ENCODE measurements at places on chromosomes 12 and 14.
A peak's percentile ranks its signal among the peaks of the same experiment; 100 is the strongest.

DNA sequence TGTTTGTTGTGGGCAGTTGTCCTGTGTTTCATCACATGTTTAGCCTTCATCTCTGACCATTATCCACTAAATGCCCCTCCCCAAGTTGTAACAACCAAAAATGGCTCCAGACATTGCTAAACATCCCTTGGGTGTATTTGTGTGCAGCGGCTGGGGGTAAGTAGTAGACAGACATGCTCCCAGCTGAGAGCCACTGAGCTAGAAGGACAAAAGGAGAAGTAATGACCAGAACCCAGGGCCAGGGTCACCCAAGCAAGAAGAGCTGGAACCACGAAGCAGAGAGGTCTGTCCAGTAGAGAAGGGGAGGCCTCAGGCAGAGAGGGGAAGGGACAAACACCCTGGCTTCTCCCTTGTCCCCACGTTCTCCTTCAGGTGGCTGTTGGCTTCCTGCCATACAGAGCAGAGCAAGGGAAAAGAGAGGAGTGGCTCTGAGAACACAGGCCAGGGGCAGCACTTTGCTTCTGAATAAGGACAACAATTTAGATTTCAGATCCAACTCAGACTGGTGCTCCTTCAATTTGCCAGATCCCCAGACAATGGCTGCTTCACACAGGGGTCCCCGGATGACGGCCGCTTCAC, 55.2 kb downstream of the NDUFA12 start:
- no peak for DNase-seq

GRCh38 chr14:94451826-94452225, 774 bp downstream of the SERPINA11 start:
- no peak for DNase-seq

DNA sequence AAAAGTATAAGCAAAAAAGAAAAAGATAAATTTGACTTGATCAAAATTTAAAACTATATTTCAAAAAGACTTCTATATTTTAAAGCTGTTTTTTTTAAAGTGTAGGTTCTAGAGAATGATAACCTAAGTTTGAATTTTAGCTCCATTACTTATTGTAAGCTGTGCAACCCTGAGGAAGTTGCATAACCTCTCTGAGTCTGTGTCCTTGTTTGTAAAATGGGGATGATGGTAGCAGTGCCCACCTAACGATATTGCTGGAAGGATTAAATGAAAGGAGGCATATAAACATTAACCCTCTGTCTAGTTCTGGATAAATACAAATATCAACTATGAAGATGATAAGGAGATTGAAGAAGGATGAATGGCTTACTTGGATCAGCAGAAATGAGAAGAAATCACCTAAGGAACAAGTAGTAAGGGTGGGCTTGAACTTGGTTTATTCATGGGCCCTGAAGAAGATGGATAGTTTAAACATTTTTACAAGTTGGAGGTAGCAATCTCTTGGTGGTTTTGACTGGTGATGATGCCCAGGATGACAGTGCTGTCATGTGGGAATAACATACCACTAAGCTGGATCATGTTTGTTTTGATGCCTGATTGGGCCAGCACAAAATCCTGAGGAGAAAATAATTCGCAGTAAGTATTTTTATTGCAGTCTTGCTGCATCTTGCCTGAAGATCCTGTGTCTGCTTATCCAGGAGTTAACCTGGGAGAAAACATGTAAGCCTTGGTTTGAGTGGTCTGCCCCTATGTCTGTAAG, 35.0 kb downstream of the TXNRD1 start:
- no peak for DNase-seq

GRCh38 chr12:93908846-93909567, 231.8 kb downstream of the CRADD start:
- no peak for DNase-seq

DNA sequence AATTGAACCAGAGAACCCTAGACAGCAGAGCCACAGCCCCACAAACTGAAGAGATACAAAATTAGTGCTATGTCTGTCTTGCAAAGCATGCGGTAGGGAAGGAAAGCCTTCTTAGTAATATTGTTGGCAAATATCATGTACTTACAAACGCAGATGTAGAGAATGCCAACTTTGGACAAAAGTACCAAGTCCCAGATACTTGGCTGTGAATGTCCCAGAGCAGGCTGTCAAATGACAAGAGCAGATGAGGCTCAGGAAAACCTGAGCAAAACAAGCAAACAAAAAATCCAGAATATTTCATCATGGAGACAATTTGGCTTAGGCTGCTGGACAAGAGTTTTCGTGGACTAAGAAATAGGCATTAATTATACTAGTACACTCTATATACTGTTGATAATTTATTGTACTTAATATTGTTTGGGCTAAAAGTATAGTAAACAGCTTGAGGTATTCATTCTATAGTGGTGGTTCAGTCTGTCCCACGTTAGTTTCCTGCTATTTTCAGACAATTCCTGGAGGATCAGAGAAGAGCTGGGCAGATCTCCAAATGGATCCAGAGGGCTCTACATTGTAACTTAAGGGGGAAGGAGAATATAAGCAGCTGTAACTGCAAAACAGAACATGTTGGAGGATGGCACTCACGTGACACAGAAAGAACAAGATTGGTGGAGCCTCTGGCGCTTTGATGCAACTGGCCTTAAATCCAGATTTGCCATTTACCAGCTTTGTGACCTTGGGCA, 329.8 kb downstream of the ATP23 start:
- no peak for DNase-seq

DNA sequence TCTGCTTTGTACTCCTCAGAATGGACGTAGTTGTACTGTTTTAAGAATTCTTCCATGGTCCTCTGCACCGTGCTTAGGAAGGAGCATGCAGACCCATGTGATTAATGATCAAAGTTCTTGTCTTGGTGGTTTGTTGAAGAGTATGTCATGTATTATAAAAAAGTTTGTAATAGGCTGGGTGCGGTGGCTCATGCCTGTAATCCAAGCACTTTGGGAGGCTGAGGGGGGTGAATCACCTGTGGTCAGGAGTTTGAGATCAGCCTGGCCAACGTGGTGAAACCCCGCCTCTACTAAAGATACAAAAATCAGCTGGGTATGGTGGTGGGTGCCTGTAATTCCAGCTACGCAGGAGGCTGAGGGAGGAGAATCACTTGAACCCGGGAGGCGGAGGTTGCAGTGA, 61.8 kb upstream of the RTL1 start:
- no peak for DNase-seq

DNA sequence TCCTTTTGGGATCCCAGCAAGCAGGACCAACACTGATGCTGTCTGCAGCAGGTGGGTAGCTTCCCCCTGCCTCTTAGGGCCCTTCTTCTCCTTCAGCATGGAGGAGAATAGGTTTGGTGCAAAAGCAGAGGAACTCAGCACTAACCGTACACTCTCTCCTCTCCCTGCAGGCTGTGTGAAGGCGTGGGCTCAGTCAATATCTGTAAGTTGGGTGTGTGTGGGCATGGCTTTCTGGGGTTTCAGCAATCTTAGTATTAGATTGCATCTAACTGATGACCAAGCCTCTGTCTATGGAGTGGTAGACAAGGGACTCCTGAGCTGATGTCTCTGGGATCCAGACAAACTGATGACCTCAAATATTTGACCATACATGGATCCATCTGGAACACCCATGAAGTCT, 14.3 kb downstream of the KRT85 start:
- DNase-seq: no peak

- no peak for DNase-seq
Observed at GRCh38 chr14:39006721-39007410, 96.2 kb downstream of the SEC23A start.

DNA sequence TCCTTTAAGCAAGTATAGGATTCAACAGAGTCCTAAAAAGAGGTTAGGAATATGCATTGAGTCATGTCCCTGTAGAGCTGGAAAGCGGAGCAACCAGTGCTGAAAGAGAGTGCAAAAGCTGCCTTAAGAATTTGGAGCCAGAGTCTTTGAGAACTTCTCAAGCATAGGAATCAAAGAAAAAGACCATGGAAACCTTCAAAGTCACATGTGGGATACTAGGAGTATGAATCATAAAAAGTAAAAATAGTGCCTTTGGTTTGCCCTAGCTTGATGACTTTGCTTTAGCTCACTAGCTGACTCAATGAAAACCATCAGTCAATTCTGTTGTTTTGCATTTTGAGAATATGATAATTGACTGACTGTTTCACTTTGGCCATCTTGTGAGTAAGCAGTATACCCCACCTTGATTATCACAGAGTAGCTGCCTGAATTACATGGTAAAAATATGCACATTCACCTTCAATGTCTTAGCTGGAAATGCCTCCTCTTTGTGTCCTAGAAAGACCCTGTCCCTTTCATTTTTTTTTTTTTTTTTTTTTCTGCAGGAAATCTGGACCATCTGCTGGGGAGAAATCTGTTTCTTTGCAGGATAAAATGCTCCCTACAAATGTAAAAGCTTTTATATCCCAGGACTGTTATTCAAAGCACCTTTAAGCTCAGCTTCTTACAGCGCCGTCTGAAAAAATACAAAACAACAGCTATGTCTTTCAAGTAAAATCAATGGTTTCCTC, 248.6 kb upstream of the KRR1 start:
- peak; percentile 49 for DNase-seq

DNA sequence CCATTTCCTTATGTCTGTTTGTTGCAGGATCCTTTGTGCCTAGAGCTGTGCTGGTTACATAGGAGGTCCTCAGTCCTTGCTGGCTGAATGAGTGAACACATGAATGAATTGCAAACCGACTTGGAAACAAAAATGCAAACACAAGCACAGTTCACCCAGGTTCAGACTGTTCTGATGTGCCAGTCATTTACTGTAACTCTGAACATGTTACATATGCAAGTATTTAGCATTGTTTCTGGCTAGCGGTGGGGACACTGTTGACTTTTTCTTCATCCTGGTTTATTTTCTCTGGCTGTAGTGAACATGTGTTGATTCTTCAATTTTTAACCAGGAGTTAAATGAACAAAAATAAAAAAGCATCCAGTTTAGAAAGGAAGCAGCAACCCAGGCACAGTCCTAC, 33.4 kb downstream of the TSPAN9 start:
- DNase-seq: no peak

- DNase-seq: no peak
Observed at GRCh38 chr12:5369298-5369697, 62.6 kb upstream of the NTF3 start.

GRCh38 chr14:76882651-76883050, 56.4 kb downstream of the LRRC74A start:
- no peak for DNase-seq

DNA sequence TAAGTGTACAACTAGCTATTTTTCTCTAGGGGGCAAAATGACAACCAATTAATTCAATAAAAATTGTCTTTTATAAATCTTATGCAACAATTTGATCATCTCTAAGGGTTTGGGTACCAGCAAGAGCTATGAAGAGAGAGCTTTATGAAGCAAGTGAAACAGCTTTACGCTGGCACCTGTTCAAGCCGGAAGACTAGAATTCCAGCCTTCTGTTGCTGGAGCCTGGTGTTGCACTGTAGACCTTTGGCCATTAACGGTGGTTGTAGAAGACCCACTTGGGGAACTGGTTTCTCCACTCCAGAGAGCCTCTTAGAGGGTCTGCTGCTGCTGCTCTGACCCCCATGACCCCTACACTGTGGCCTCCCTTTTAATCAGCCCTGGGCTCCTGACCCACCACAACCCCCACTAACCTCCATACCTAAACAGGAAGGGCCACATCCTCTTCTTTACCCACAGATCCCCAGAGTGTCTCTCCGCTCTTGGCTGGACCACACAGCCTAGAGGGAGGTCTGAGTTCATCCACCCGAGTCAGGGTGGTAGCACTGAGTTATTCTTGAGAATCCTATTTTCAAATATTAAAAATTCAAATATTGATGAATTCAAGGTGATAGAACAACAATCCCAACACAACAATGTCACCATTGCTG, 54.6 kb upstream of the STON2 start:
- DNase-seq: no peak

- no peak for DNase-seq
Observed at GRCh38 chr12:123254853-123255446, 16.7 kb downstream of the CDK2AP1 start.

DNA sequence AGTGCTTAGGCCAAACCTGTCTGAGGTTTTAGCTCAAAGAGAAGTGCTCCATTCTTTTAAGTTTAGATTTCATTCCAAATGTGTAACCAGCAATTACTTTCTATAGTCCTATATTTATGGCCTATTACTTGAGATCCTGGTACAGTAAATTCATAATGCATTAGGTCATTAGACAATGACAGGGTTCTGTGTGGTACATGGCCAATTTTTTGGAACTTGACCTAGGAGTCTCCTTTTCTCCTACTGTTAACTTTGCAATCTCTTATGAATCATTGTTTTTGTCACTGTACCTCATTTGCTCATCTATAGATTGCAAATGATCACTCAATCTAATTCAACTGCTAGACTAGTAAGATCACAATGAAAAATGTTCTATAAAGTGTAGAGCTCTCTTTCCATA, 136.7 kb downstream of the PDE3A start:
- no peak for DNase-seq

DNA sequence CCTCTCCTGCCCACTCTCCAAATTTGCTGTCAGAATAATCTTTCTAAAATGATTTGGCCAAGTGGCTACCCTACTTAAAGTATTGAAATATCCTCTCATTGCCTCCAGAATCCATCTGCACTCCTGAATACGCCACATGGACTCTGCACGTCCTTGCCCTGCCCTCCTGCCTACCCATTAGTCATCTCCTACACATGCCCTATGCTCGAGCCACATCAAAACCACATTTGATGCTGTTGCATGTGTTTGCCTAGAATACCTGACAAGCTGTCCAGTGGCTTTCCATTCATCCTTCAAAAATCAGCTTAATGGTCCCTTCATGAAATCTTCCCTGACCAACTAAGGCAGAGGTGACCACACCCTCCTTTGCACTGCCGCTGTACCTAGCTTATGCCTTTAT, 17.0 kb downstream of the VCPKMT start:
- no peak for DNase-seq

DNA sequence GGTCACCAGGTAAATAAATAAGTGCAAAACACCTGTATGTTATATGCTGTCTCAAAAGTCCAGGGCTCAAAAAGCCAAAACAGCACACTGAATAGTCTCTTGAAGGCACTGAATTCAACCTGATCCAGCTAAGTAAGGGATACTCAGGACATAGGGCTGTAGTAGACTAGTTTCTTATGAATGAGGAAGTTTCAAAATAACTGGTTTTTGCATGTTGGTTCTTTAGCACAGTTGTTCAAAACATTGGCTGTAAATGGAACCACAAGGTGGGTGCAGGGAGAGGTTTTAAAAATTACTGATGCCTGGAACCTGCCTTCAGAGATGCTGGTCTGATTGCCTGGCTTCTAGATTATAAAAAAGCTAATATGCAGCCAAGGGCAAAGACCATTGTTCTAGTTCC, 34.1 kb downstream of the NDUFA12 start:
- DNase-seq: no peak

GRCh38 chr14:64725879-64726584, 21.8 kb downstream of the PLEKHG3 start:
- DNase-seq: no peak

GRCh38 chr12:27513155-27513824, 10.7 kb upstream of the PPFIBP1 start:
- DNase-seq: no peak

DNA sequence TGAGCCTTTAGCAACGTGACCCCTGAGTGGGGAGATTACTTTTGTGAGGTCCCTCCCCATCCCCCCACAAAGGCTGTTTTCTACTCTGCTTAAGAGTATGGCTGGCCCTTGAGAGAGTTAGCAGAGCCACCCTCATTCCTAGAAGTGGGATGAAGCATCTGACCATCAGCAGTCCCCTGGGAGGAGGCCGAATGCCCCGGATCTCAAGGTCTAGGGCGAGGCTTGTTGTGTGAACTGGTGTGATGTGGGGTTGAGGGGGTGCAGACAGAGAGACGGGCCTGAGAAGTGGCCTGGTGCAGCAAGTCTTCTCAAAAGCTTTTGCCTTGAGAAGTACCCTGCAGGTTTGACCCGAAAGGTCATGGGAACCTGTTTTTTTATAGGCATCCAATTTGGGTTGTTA, 153.0 kb upstream of the FKBP4 start:
- no peak for DNase-seq

GRCh38 chr12:80749456-80749855, 32.7 kb downstream of the MYF5 start:
- DNase-seq: no peak
